ENCODE measurements at places on chromosomes 4 and X.

DNA sequence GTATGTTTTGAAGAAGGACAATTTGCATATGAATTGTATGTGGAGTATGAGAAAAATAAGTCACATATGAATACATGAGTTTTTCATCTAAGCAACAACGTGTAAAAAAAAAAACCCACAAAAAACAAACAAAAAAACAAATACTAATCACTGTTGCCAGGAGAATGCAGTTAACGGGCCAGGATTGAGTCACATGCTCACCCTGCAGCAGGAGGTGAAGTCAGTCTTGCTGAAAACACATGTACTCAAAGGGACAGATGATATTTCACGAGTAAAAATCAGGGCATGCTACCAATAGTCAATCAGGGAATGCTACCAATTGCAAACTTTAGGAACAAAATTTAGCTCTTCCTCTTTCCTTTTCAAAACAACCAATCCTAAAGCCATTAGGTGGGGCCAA is 10.4 kb upstream of the DCLK2 start:
- DNase-seq = peak; percentile 64

DNA sequence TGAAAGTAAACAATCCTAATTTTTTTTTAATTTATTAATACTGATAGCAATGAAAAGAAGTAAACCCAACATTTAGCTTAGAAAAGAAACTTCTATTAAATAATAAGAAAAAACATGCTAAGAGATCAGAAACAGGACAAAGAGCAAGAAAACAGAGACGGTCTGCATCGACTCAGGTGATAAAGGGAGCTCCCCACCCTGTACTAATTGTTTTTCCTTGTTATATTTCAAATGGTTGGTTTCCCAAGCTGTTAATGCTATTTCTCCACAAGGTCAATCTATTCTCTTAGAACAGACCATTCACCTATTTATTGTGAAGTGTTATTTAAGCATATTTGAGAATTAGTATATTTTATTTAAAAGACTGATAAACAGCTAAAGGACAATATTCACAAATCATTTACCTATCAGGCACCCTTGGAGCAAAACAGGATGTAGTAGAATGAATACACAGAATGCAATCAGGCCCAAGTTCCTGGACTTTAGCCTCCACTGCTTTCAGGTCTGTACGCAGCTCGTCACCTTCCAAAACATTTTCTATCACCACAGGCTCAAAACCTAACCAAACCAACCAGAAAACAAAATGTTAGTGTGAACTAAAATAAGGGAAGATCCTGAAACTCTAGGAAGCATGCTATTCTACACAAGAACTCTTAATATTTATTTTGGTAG is 5.5 kb downstream of the SEPSECS start:
- DNase-seq = no peak

- peak; percentile 31 for DNase-seq
Measured at GRCh38 chrX:109857584-109858228, 124.6 kb upstream of the ACSL4 start.

- no peak for DNase-seq
Measured at GRCh38 chr4:136812100-136812880, 720.0 kb downstream of the PCDH18 start.

DNA sequence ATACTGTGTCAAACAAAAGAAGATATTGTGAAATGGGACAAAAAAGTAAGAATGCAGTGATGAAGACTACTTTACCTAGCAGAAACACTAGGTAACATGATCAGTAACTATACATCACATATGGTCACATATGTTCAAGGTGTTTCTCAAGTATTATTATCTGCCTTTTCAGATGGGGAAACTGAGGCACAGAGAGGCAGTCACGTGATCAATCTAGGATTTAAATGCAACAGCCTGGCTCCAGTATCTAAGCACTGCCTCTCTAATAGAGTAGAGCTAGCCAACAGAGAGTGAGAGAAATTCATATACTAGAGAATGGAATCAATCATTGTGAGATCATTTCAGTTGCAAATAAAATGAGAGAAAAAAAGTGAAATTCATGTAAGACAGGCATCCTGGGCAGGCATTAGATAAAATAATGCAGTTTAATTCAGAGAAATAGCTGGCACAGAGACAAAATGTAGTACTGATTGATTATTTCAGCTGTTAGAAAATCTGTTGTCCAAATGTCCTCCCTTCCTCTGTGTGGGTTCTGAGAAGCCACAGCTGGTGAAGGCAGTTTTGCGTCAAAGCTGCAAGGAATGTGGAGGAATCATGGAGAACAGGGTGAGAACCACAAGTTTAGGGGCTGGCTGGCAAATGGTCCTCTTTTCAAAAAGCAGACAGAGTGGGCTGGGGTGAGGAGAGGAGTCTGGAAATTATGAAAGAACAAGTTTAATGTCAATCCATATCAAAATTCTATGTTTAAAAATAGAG is 26.0 kb downstream of the SMIM43 start:
- peak; percentile 84 for DNase-seq

DNA sequence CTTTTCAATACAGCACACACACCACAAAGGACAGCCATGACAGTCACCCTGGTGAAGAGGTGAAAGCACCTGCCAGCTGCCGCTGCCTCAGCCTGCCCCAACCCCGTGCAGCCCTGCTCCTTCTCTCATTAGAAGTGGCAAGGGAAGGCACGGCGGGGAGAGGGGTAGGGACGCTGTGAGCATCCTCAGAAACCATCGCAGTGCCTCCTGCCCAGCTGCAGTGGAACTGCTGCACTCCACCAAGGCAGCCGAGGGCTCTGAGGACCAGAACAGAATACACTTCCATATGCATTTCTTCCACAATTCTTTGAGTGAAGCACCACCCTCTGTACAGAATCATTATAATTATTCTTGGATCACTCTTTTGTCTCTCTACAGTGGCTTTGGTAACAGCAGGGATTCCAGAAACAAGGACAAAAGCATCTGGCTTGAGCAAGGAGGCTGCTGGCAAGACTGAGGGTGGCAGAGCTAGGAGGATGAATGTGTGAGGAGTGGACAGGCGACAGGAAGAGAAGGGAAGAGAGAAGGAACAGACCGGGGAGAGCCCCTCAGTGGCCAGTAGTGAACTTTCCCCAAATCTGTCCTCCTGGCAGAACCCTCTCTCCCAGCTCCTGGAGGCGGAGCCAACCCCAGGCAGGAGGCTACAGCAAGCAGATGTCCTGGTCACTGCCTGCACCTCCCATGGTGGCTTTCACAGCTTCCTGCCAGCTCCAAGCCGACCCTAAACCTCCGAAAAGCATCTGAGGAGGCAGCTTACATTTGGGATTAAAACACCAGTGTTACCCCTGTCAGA is 73.2 kb downstream of the MTNR1A start:
- no peak for DNase-seq

- peak; percentile 17 for DNase-seq
Measured at GRCh38 chrX:22969411-22969810, 30.3 kb upstream of the DDX53 start.

DNA sequence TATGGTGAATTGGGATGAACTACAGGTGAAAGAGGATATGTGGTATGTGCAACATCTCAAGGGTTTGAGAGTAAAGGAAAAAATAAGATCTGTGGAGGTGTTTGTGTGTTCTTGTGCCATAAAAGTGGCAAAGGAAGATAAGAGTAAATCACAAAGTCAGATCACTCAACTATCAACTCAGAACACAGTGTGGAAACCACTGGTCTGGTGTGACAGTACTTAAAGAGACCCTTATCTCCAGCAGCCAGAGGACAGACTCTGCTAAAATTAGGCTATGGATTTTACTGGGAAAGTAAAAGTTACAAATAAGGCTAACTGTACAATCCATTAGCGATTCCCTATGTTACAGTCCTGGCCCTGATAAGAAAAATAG is 54.0 kb upstream of the PRDM8 start:
- no peak for DNase-seq

DNA sequence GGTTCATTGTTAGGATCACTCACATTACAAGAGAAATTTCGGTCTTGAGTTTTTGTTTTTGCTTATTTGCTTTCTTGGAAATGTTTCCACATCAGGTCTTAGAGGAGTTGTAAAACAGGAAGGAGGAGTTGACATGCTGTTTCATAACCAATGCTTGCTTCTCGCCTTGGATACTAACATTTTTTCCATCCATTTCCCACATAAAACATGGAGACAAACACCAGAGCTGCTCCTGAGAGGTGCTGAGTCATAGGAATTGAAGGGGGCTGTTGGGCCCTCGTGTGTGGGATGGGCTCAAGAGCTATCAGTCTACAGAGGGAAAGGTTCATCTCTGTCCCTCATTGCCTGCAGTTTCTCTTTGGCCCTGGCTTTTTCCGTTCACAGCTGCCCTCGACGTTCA is 29.9 kb downstream of the TBL1X start:
- peak; percentile 43 for DNase-seq

DNA sequence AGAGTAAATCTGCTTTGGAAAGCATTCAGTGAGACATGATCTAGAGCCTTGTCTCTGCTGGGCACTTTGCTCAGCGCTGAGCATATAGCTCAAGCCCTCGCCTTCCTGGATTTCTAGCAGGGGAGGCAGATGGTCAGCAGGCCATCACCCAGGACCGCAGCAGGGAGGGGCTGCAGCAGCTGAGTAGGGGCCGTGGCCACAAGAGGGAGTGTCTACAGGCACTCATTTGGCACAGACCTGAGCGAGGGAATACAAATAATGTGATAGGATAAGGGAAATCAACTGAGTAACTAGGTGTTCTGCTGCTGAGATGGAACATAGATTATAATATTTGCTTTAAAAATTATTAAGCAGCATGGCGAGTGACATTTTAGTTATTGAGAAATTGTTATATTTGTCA is 30.2 kb downstream of the OFD1 start:
- DNase-seq = no peak

- no peak for DNase-seq
Measured at GRCh38 chr4:84470204-84470785, 28.8 kb downstream of the NKX6-1 start.

- DNase-seq = no peak
Measured at GRCh38 chr4:136784326-136784725, 748.0 kb downstream of the PCDH18 start.

GRCh38 chr4:40552536-40552935 is 77.1 kb downstream of the RBM47 start:
- no peak for DNase-seq

DNA sequence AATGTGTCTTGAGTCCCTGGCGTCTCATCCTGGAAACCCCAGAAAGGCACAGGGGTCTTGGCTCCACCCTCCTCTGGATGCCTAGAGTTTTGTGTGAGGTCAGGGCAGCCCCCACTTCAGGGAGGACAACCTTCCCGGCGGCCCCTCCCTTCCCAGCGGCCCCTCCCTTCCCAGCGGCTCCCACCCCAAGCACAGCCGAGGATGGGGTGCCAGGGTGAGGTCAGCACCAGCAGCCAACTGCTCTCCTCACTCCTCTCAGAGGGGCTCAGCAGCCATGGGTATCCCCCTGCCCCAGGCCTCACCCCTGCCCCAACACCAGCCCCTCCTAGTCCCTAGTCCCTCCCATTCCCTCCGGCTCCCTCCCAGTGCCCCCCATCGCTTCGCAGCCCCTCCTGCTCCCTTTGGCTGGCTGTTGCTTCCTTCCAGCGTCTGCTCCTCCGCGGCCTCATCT is 17.4 kb downstream of the DGKQ start:
- no peak for DNase-seq

GRCh38 chrX:148381603-148382002 is 118.8 kb upstream of the AFF2 start:
- DNase-seq = no peak

GRCh38 chrX:39854772-39855747 is 242.7 kb downstream of the BCOR start:
- no peak for DNase-seq

GRCh38 chr4:11704186-11704830 is 275.6 kb upstream of the HS3ST1 start:
- DNase-seq = no peak

GRCh38 chrX:20011608-20012007 is 20.7 kb upstream of the BCLAF3 start:
- DNase-seq = no peak

GRCh38 chr4:80340036-80340435 is 4.5 kb downstream of the CFAP299 start:
- DNase-seq = peak; percentile 43

- DNase-seq = no peak
Measured at GRCh38 chr4:103626296-103626695, 93.5 kb downstream of the TACR3 start.

DNA sequence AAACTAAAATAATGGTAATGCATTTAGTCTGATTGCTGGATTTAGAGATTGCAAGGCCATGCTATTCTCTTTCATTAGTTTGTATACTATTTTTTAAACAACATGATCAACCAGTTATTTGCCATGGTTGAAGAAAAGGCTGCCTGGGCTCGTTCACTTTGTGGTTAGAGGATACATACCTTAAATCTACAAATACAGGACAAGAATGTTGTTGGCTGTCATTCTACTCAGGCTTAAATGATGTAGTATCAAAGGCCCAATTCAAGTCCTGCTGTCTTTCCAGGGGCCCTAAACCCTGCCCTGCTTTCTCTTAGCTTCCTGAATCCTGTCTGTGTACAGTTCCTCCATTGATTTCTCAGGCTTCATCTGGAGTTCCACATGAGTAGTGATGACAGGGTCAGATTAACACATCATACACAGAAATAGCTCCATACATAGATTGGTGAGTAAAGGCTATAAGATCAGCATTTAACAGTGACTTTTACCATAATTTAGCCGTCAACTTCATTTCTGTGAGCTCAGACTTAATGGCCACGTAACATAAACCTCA is 114.9 kb upstream of the GPRIN3 start:
- no peak for DNase-seq

DNA sequence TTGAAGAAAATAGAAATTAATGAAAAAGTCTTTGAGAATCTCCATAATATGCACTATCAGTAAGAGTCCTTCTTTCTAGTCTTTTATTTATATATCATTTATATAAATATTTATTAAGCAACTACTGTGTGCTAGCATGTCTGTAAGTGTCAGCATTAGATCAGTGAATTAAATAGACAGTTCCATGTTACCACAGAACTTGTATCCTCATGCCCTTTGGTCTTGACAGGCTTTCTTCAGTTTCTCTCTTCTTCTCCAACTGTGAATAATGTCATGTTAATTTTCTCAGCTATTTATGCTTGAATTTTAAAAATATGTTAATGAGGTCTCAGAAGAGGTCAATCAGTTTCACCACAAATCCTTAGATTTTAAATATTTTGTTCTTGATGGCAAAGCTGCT is 389.6 kb upstream of the TRAM1L1 start:
- no peak for DNase-seq

GRCh38 chrX:69028761-69029120 is 136.5 kb downstream of the PJA1 start:
- DNase-seq = no peak

DNA sequence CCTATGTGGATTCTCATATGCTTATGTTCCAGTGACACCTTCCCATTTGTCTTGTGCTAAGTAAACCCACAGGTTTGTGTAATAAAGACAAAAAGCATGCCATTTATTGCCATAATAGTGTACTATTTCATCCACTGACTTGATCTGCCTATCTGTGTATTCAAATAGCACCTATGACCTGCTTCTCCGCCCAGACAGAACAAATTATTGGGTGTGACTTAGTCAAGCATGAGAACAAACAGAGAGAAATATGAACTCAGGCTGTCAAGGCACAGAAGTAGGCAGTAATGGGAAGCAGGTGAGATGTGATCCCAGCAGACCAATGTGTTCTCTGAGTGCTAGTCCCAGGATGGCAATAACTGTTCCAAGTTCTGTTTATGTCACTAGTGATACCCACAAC is 25.4 kb downstream of the ELOVL6 start:
- no peak for DNase-seq

Measured in AG10803 (cell line).